ENCODE measurements at places on chromosomes 5 and 9.

- DNase-seq: no peak
Measured at GRCh38 chr9:130824643-130825350, 10.3 kb upstream of the ABL1 start.

DNA sequence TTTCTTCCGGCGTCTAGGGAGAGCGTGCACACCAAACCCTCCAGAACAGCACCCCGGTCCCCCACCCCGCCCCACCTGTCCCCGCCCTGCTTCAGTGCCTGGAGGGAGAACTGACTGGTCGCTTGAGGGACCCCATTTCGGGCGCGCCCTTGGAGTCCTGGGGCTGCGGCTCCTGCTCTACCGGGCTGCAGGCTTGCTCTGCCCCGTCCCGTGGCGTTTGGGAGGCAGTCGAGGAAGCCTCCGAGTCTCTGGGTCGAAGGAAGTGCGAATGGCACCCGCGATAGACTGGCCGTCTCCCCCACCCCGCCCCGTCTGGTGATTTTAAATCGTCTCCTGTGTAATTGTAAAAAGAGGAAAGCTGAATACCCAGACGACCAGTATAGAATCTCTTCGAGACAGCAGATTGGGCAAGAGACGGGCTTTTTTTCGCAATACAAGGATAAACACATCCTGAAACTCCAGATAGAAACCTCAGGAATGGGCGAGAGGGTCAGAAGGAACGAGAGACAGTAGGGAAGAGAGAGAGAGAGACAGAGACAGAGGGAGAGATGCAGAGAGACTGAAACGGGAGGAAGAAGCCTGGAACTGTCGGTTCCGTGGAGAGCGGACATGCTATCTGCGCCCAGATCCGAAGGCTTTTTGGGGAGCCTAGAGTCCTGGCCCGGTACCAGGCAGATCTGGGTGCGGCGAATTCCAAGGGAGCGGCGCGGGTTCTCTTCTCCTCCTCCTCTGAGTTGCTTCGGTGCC lies 9.9 kb downstream of the PRDM6 start:
- DNase-seq: no peak

DNA sequence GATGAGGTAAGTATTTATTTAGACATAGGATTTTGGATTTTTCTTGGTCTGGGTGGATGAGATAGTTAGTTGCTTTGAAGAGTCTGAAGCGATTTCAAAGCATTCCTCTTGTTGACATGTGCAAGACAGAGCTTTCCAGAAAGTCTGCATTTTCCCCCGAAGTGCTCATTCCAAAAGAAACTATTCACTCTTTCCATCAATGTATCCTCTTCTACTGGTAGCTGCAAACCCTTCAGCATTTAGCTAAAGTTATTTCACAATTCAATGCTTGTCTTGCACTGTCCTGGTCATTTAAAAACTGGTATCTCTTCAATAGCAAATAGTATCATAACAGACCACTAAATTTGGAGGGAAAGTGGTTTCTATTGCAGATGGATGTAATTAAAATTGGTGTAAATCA lies 13.0 kb downstream of the NREP start:
- no peak for DNase-seq

- DNase-seq: no peak
Measured at GRCh38 chr9:36934478-36935065, 99.5 kb downstream of the PAX5 start.

GRCh38 chr9:105621001-105621400 lies 41.3 kb upstream of the TAL2 start:
- no peak for DNase-seq

GRCh38 chr5:88695931-88696330 lies 187.1 kb downstream of the MEF2C start:
- DNase-seq: no peak

DNA sequence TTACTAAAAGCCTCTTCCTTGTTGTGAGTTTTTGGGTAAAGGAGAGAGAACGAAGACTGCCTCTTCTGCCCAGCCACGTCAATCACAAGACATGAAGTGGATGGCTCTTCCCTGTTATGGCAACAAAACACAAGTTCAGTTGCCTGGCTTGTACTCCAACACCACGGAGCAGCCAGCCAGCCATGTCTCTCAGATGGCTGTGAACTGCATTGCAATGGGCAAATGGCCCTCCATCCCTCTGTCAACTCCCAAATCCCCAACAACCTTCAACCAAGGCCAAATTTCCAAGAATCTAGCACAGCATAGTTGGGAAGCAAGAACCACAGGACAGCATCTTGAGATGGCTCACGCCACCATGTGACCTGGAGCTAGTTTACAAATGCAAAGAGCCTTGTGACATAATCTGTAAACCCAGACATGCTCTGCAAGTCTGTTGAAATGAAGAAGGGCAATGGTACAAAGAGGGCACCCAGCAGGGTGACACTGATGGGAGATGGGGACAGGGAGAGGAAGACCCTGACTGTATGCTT lies 53.9 kb downstream of the ZNF366 start:
- no peak for DNase-seq

DNA sequence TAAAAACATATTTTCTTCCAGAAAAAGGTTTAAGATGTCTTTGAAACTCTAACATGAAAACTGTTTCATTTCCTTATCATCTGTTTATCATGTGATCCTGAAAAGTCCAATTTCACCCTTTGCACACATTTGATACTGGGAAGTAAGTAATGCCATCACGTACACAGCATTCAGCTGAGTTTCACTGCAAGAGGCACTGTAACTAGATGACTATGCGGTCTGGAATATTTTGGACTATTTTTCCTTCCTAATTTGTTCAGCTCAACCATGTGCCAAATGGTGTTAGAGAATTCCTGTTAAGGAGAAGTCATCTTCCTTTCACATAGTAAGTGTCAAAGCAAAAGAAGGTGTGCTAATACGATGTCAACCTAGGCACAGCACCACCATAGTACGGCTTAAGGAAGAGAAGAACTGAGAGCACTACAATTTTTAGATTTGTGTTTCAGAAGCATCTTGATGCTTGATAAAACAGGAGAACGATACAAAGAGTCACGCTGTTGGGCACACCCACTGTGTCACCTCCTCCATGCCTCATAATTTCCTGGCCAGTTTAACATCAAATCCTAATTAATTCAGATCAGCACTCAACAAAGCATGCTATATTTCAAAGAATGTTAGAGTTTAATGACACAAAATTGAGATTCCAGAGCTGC lies 77.5 kb downstream of the GNAQ start:
- DNase-seq: no peak

DNA sequence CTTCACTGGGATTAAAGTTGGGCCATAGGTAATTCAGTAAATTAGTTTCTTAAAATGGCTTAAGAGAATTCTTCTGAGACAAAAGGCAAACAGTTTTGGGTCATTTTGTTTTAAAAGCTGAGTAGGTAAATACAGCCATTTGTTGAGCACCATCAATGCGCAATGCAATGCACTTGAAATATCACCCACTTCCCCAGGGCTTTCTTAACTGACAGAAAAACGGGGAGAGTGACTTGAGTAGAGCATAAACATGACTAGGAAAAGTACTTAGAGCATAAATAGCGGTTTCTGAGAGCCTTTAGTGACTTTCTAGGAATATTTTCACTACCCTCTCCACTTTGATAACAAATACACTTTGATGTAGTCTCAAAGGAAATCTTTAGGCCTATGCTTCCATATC lies 27.2 kb downstream of the MLANA start:
- no peak for DNase-seq

DNA sequence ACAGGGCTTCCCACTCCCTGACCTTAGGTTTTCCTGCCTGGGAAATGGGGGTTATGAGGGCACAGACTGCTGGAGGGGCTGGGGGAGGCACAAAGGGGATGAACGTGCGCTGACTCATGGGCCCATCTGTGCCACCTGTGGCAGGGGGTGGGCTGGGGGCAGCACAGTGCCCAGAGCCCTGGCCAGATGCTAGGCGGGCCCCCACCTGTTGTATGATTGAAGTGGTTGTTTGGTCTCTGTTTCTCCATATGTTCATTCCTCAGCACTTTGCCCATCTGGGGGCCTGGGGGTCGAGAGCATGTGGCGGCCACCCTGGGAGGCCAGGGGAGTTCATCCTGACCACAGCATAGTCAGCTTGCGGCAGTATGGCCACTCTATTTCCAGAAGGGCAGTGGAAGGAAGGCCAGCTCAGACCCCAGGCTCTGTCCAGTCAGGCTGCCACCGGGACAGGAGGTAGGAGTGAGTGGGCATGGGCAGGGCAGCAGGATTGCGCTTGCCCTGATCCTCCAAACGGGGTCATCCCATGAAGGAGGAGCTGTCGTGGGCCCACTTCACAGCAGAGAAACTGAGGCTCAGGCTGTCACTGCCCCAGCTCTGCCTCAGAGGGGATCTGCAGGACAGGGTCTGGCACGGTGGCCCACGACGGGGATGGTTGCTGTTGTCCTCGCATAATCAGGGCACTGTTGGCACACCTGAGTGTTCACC lies 841 bp upstream of the NINJ1 start:
- no peak for DNase-seq

DNA sequence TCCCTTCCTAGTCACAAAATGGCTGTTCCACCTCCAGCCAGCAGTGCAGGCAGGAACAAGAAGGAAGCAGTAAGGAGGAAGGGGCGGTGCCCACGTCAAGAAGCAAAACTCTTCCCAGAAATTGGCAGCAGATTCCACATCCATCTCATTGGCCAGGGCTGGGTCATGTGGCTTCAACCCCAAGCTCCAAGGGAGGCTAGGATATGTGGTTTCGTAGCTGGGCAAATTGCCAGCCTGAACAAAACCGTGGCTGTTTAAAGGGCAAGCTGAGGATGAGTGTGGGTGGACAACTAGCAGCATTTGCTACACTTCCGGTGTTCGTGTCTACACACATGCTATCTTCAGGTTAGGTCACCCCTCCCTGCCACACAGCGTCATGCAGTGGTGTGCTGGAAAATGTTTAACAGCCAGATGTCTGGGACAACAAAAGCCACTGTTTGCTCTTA lies 92.1 kb upstream of the MAP1B start:
- DNase-seq: no peak

- no peak for DNase-seq
Measured at GRCh38 chr9:104386425-104387069, 117.5 kb upstream of the OR13F1 start.

- no peak for DNase-seq
Measured at GRCh38 chr9:97366889-97367288, 45.0 kb upstream of the TDRD7 start.

DNA sequence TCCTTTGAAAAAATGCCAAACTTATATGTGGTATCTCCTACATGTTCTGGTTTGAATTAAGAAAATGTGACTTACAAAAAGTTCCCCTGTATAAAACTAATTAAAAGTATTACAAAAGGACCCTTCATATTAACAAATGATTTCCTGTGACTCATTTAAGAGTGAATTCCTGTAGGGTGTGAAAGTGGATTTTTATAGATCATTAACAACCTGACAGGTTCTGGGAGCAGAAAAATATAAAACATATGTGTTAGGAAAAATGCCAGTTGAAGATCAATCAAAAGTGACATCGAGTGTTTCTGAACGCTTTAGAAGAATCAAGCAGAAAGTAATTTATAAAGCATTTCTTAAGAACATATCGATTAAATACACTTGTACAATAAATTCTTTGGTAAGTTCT lies 35.5 kb downstream of the CAMK4 start:
- DNase-seq: no peak

- no peak for DNase-seq
Measured at GRCh38 chr5:113125371-113125770, 148.8 kb downstream of the DCP2 start.

Data from activated T-cell treated with anti-CD3 and anti-CD28 coated beads, Interleukin-2, amount 50 U/mL, for 24 hours (primary cell).